Stromal cell of bone marrow (primary cell): ENCODE measurements at places on chromosomes 16 and 17.
A peak's percentile ranks its signal among the peaks of the same experiment; 100 is the strongest.

DNA sequence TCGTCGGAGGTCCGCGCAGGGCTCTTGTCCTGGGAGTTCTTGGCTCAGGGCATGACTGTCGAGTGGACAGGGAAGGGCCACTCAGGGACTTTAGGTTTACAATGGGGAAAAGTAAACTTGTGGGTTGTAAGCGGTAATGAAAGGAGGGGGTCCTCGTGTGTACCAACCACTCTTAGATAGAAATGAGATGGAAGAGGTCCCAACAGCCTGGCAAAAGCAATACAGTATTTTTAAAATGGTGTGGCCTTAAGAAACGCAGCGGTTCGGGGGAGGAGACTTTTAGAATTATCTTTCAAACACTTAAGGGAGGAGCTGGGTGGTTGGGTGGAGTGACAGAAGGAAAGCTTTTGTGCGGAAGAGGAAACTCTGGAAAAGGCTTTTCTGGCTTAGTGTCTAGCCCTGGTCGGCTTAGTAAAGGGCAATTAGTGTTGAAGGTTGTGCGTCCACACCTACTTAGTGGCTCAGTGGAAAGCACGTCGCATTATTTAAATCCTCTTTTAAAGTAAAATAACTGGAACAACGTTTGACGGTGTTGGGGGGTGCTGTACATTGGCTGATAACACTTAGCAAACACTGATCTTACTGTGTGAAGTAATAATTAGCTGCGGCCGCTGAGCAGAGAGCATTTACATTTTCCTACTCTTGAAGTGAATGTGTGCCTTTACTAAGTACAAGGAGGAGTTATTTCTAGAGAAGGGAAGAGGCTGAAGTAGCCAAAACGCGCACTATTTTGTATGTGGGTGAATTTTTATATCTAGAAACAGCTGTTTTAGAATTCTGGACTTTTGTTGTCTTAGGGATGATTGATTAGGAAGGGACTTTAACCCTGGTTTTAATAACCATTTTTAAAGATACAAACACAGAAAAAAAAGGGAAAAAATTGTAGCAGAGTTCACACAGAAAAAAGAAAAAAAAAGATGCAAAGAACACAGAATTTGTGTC lies 1.0 kb downstream of the WSB1 start:
- peak; percentile 83 for DNase-seq

DNA sequence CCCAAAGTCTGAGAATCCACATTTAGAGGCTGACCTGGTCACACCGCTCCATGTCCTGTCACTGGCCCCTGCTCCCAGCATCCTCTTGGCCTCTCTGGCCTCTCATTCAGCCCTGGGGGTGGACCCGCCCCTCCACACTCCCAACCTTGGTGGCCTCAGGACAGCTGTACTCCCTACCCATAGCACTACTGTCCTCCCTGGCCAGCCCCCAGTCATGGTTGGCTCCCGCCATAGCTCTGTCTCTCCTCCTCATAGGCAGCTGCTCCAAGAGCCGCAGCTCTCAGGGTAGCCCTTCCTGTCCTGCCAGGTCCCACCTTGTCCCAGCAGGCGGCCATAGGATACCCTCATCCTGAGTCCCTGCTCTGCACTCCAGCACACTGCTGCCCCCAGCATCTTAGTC lies 38.0 kb upstream of the PHB1 start:
- no peak for DNase-seq

DNA sequence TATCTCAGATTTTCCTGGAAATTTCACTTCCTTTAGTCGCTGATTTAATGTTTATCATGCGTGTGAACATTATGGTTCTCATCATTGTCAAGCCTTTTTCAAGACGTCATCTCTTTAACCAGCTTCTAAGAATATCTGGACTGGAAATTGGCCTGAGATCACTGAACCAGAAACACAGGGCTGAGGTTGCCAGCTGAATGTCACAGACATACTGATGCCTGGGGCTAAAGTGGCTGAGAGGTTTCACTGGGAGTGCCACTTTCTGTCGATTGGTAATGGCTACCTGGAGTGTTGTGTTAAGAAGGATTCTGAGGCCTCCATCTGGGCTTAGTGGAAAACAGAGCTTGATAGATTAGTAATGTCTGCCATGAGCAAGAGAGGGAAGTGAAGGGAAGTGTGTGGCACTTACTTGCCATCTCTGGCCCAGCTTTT lies 54.2 kb downstream of the CRISPLD2 start:
- no peak for DNase-seq

GRCh38 chr16:30797670-30798309 lies 10.8 kb upstream of the ZNF629 start:
- DNase-seq: no peak

GRCh38 chr16:1913327-1914083 lies 4.7 kb downstream of the HS3ST6 start:
- no peak for DNase-seq

DNA sequence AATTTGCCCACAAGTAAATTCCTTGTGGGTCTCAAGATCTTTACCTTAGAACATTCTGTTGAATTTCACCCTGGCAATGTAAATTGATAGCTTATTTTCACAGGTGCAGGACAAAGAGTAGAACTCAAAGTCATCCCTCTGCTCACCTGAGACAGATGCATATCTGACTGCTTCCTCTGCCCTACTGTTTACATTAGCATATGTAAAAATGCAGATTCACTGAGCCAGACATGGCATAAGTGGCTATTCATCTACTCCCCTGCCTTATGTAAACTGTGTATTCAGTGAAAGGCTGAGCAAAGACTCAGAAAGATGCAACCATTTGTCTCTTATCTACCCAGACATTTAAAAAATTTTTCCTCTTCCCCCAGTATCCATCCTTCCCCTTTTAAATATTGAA lies 22.3 kb upstream of the MILR1 start:
- DNase-seq: no peak

- no peak for DNase-seq
These were observed 19.3 kb upstream of the FOXF1 start for GRCh38 chr16:86490859-86491639.

GRCh38 chr17:5705876-5706576 lies 121.7 kb upstream of the NLRP1 start:
- no peak for DNase-seq

DNA sequence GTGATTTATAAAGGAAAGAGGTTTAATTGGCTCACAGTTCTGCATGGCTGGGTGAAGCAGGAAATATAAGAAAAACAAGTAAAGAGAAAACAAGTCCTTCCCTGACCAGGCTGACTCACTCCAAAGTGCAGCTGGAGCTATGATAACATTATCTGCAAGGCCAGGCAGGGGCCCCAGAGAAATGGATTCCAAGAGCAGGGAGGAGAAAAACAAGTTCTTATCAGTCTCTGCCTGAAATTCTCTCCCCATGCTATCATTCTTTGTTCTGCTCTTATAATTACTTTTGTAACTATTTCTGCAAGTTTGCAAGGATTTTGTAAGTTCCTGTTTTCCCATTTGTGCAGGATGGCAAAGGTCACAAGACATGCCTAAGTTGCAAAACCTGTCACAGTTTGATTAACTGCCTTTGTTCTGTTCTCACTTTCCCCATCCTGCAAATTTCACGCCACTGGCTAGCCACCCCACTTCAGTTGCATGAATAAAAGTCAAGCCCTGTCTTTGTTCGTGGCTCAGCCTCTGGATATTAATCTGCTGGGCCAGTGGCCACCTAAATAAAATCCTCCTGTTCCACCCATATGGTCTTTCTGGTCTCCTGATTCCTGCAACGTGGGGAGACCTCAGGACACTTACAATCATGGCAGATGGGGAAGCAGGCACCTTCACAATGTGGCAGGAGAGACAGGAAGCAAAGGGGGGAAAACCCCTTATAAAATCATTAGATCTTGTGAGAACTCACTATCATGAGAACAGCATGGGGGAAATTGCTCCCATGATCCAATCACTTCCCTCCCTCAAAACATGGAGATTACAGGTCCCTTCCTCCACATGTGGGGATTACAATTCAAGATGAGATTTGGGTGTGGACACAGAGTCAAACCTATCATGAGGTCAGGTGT lies 13.1 kb downstream of the ABCA9 start:
- DNase-seq: peak; percentile 44

DNA sequence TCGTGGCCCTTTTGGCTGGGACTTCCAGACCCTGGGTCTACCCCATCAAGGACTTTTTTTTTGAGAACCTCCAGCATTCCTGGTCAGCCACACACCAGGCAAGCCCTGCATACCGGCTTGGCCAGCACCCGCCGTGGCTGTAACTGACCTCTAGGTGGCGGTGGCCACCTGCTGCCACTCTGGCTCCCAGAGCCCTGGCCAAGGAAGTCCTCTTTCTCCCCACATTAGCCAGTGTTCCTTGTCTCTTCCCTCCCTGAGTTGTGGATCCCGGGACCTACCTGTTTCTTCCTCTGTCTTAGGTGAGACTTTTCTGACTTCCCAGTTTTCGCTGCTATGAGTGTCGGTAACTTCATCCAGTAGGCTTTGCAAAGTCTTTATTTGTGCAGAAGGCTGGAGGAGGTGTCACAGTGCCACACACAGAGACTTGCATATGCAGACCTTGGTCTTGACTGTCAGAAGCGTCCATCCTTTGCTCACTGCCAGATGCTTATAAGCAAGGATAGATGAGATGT lies 348.3 kb downstream of the CPPED1 start:
- DNase-seq: peak; percentile 26

- DNase-seq: no peak
These were observed 5.2 kb upstream of the SPHK1 start for GRCh38 chr17:76379275-76379641.

GRCh38 chr16:8758022-8758421 lies 39.4 kb downstream of the TMEM186 start:
- no peak for DNase-seq

DNA sequence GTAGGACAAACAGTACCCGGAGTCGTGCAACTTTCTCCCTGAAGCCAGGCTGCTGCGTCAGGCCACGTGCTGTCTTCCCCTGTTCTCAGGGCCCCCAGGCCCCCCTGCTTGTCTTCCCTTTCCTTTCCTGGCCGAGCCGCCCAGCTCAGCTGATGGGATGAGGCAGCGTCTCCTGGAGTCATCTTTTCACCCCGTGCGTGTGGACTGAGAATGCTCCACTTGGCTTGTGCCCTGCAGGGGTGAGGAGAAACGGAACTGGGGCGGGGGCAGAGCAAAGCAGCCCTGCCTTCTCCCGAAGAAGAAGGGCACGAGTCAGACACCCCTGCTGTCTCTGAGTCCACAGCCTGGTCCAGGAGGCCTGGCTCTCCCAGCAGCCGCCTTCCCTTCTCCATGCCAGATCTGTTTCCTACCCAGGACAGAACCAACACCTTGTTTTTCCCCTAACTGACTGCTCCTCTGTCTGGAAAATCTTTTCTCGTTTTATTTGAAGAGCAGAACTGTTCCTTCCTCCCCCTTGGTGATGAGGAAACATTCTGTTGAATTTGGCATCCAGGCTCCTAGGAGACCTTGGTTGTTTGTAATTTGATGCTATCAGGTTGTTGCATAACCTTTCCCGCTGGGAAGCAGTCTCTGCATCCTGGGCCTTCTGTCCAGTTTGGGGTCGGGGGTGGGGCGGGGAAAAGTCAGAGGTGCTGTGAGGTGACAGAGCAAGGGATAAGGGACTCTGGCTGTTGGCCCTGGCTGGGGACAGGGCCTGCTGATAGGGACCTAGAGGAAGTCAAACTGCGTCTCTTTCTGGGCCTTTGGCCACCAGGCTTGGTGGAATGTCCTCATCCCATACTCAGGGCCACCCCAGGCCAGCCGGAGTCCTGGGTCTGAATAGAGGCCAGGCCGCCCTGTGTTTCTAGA lies 78.8 kb downstream of the WIPI1 start:
- DNase-seq: peak; percentile 98

- no peak for DNase-seq
These were observed 34.8 kb downstream of the TMEM235 start for GRCh38 chr17:78266231-78266631.

DNA sequence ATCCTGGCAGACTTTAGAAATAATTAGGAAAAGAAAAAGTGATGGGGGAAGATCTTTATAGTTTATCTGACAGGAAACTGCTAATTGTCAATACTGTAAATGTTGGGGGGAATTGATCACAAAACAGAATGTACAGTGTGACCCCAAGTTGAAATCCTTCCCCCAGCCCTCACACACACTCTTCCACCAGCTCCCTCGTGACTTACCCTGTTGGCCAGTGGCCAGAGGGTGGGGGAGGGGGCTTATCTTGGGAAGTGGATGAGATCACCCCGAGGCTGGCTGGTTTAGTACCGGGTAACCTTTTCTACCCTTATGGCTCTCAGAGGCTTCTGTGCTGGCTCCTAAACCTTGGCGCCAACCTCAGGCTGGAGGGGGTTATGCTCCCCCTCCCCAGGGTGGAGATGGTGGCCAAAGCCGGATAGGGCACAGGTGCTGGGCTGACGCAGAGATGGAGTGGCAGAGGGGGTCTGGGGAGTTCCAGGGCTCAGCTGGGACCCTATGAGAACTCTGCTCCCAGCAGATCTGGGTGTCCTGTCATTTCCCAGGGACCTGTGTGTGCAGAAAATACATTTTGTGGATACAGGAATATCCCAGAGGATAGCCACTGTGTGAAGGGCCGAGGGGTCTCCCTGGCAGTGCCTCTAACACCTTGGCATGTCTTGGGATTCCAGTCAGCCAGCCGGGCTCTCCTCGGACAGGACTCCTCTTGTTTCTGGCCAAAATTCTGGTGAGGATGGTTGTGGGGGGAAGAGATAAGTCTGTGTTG lies 18.6 kb downstream of the CDH16 start:
- DNase-seq: peak; percentile 35

GRCh38 chr17:66944351-66945146 lies 20.0 kb upstream of the CACNG4 start:
- peak; percentile 6 for DNase-seq

DNA sequence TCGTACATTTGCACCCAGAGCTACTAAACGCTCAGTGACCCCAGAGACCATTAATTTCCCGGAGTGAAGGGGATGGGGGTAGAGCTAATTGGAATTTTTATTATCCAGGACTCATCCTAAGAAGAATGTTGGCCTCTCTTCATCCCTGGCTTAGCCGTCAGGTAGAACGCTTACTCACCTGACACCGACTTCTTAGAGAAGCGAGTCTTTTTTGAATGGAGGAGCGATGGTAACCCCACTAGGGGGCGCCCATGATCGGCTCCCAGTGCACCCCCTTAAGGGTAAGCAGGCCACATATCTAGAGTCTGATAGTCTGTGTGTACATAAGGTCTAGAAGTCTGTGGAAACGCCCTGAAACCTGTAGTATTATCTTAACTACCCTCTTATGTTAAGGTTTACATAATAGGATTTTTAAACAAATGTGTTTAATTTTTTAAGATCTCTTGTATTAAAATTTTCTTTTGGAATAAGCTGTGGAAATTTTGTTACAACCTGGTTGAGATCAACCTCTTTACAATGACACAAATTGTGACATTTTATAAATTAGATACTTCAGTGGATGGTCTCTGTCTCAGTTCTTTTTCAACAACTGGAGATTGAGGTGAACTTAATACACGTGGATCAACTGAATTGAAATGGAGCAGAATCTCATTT lies 229.8 kb downstream of the CPPED1 start:
- DNase-seq: peak; percentile 12
